Effector memory CD4-positive, alpha-beta T cell (primary cell): ENCODE measurements at places on chromosomes 2 and 18.

DNA sequence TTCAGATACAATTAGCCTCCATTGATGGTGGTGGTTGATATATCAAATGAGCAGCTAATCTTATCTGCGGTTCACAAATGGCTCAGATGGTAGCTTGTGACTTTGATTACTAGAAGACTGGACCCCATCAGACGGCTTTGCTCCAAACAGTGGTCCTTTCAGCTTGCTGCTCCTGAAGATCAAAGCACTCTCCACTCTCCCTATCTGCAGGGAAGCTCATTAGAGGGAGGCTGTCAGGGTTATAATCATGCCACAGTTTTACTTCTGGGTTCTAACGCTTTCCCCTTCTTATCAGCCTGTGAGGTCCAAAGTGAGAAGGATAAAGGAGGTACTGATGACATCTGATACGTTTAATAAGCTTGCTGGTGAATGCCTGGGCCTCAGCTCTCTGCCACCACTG lies 247.1 kb upstream of the NT5C1B start:
- DNase-seq, result no peak
- no peaks in the 10 kb centered on the region for H3K4me1 ChIP-seq
- no peaks in the 10 kb centered on the region for H3K36me3 ChIP-seq
- no peak overlapping the region for H3K27ac ChIP-seq
- no peaks in the 10 kb centered on the region for H3K27me3 ChIP-seq
- H3K4me3 ChIP-seq, result no peak overlapping the region

GRCh38 chr18:34787931-34788532 lies 77.9 kb downstream of the DTNA start:
- H3K27me3 ChIP-seq, result no peaks in the 10 kb centered on the region
- H3K27ac ChIP-seq, result no peak overlapping the region
- no peaks in the 10 kb centered on the region for H3K36me3 ChIP-seq
- H3K4me3 ChIP-seq, result no peak overlapping the region
- no peaks in the 10 kb centered on the region for H3K4me1 ChIP-seq

DNA sequence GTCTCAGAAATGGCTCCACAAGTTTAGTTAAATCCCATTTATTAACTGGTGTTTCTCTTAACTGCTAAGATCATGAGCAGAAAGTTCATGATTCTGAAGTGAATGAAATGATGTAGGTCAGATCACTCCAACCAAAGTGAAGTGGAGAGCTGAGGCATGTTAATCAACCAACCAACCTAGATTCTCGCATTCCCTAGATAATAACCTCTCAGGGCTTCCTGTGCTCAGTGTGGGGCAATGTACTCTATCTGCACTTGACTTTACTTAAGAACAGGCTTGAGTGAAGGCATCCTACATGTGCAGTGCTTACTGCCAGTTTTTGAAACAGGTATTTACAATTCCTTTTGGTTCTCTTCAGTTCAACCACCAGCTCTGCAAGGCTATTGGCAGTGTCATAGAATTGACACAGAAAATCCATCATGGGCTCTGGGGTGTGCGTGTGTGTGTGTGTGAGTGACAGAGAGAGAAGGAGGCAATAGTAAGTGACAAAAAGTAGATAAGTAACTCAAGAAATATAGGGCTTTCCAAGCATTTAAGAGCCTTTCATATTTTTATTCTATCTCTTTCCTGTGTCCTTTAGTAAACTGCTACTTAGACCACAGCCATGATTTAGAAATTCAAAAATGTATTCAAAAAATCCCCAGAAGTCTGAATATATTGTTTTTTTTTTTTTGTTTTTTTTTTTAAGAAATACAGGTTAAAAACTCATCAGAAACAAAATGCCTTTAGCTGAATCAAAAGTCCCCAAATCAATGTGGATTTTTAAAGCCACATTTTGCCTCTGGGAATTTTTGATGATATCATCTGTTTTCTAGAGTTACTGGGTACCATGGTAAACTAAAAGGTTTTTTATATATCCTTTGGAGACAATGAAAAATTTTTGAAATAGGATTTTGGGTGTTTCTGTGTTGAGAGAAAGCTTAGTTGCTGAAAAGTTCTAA lies 28.6 kb downstream of the DOCK10 start:
- peak overlapping the region; percentile 40 for H3K27ac ChIP-seq
- no peaks in the 10 kb centered on the region for H3K27me3 ChIP-seq
- H3K36me3 ChIP-seq, result peaks cover 3% of the 10 kb centered on the region
- H3K4me3 ChIP-seq, result no peak overlapping the region
- DNase-seq, result no peak

DNA sequence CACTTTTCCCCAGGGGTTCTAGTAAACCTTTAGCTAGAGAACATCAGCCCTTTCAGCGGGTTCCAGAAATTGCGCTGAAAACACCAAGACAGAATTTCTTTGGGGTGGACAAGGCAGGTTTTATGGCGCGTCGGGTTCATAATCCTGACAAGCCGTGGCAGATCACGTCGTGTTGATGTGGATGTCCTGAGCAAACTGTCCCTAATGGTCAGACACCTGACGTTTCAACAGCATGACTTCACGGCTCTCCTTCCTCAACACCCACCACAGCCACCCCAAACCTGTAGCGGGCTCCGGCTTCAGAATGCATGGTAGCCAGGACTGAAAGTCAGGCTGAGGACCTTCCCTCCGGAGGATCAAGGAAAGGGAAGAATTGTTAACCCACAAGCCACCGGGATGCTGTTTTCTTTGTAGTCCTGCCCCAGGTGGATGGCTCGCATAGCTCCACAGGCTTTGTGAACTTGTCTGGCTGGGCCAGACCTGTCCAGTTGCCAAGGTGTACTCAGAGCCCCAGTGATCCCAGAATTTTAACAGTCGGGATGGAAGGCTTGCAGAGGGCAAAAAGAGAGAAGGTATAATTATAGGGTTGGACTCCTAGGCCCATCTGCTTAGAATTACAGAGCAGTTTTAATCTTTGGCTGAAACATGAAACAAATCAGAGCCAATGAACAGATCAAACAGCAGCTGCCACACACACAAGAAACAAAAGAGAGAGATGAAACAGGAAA lies 1.5 kb downstream of the APCDD1 start:
- no peak for DNase-seq
- peaks cover 8% of the 10 kb centered on the region for H3K27me3 ChIP-seq
- H3K27ac ChIP-seq, result no peak overlapping the region
- H3K4me1 ChIP-seq, result no peaks in the 10 kb centered on the region
- H3K36me3 ChIP-seq, result no peaks in the 10 kb centered on the region
- H3K4me3 ChIP-seq, result no peak overlapping the region

DNA sequence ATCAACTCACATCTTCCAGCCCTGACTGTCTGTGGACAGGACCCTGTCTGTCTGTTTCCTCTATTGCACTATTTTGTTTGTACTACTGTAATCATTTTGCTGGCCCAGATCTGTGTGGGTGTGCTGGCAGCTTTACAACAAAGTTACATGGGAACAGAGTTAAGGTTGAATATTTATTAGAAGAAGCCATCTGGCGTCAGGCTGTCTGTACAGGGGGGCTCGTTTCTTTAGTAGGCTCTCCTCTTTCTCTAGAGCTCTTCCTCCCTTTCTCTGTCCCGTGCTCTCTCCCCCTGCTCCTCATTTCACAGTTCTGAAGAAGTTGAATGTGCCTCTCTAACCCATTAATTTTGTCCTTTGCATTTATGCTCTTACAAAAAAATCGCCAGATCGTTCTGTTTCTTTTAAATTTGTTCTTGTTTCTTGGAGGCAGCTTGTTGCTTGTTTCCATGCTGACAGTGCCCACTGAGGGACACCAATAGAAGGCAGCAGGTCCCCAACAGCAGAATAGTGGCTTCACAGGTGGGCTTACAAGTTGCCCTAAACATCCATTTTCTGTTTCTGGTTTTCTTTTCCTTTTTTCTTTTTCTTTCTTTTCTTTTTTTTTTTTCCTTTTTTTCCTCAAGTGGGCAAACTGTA lies 315.2 kb upstream of the ZEB2 start:
- no peak overlapping the region for H3K27ac ChIP-seq
- H3K36me3 ChIP-seq, result no peaks in the 10 kb centered on the region
- DNase-seq, result no peak

DNA sequence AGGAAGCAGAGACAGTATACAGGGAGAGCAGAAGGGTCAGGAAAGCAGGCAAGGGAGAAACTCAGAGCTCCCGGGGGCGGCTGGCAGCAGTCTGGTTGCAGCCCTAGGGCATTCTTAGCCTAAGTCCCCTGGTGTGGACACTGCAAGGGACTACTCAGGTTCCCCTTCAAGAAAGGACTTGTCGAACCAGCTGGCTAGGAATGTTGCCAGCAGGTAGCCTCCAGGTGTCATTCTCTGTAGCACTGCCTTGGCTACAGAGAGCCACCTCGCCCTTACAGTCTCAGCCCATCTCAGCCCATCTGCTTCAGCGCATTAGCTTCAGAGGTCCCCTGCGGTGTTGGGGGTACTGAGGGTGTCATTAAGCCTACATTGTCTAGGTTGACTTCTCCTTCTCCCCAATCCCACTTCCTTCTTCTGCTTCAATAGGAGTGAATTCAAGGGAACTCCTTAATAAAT lies 11.3 kb upstream of the TMSB10 start:
- H3K4me1 ChIP-seq, result peaks cover 37% of the 10 kb centered on the region
- H3K36me3 ChIP-seq, result no peaks in the 10 kb centered on the region
- H3K4me3 ChIP-seq, result no peak overlapping the region
- peak overlapping the region; percentile 62 for H3K27ac ChIP-seq
- no peak for DNase-seq
